ENCODE measurements at places on chromosomes 16 and 17.

DNA sequence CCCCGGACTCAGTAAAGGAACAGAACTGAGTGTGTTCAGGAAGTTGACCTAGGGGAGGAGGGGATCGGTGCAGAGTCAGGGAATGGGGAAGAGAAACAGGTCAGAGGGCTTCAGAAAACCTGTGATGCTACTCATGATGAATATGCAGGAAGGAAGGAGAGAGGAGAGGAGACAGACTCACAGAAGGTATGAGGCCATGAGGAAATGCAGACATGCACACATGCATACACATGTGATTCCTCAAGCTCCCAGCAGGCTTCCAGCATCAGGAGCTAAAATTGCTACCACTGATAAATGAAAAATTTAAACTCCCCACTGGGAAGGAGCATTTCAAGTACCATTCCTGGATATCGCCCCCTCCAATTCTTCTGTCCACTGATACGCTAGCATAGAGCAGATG lies 262.6 kb downstream of the SLC39A11 start:
- no peak for DNase-seq

DNA sequence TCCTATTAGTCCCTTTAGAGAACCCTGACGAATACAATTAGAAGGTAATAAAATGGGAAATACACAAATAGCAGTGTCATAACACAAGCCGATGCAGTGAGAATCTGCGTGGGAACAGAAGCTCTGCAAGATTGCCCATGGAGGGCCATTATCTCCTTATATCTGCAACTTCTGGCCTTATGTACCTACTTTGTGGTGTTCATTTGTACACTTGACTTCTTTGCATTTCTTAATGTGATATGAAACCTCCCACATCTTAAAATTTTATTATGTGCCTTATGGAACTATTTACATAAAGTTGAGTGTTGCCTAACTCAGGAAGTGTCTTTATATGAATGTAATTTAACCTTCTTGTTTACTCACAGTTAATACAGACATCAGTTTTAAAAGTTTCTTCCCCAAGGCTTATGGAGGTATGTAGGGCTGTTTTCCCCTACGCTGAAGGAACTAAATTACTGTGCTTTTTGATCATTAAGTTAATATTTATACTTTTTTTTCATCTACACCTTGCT lies 10.1 kb upstream of the TANC2 start:
- no peak for DNase-seq

- no peak for DNase-seq
Measured at GRCh38 chr16:13733561-13733960, 186.4 kb upstream of the ERCC4 start.

- no peak for DNase-seq
Measured at GRCh38 chr17:54899721-54900456, 763 bp upstream of the TOM1L1 start.

GRCh38 chr16:35386619-35387018 lies 1927.2 kb downstream of the TP53TG3F start:
- DNase-seq = no peak

DNA sequence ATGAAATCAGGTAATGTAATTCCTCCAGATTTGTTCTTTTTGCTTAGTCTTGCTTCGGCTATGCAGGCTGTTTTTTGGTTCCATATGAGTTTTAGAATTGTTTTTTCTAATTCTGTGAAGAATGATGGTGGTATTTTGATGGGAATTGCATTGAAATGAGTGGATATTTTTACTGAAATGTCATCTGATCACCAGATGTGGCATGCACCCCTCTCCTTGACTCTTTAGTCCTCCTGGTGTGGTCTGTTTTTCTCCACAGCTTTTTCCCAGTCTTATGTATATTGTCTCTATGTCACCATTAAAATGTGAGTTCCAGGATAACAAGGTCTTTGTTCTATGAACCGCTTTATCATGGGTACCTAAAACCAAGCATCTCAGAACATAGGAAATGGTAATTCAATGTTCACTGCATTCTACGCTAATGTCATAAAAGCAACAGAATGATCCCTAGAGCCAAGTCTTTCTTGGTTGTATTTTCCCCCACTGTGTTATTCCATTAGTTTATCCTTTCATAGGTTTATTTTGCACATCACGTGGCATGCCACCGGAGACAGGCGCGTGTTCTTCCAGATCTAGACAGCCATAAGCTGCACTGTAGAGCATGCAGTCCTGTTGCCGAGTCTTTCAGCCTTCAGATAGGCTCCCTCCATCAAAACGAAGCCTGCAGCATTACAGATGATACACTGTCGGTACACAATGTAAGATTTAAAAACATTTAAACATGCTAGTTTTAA lies 172.5 kb downstream of the RPTOR start:
- DNase-seq = no peak

DNA sequence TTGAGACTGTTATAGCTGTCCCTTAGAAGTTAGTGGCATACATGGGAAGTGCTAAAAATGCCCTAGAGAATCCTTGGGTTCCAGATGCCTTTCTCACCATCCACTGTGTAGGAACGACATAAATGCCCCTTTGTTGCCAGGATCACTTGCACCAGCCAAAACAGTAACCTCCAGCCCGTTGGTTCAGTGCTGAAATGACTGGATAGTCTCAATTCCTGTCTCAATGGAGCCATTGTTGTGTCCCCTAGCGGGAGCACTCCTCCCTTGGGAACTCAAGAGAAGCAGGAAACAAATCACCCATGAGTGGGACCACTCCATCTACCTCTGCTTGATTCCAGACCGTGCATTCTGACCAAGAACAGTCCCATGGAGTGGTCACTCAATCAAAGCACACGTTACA lies 23.1 kb downstream of the MPHOSPH6 start:
- no peak for DNase-seq

GRCh38 chr16:19094542-19095365 lies 19.0 kb upstream of the ITPRIPL2 start:
- DNase-seq = peak; percentile 13

DNA sequence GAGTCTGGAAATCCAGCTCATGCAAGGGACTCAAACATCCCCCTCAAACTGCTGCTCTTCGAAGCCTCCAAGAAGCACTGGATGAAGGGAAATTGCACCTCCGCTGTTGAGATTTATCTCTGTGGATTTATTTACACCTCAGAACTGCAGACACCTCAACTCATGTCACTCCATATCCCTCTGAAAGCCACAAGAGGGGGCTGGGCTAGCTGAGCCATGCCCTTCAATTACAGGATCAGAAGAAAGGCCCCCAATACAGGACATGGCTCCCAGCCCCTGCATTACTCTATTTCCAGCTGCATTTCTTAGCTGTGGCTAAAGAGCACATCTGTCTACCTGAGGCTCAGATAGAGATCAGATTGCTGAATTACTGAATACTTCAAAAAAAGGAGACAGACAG lies 103.1 kb upstream of the DYNLRB2 start:
- DNase-seq = no peak

DNA sequence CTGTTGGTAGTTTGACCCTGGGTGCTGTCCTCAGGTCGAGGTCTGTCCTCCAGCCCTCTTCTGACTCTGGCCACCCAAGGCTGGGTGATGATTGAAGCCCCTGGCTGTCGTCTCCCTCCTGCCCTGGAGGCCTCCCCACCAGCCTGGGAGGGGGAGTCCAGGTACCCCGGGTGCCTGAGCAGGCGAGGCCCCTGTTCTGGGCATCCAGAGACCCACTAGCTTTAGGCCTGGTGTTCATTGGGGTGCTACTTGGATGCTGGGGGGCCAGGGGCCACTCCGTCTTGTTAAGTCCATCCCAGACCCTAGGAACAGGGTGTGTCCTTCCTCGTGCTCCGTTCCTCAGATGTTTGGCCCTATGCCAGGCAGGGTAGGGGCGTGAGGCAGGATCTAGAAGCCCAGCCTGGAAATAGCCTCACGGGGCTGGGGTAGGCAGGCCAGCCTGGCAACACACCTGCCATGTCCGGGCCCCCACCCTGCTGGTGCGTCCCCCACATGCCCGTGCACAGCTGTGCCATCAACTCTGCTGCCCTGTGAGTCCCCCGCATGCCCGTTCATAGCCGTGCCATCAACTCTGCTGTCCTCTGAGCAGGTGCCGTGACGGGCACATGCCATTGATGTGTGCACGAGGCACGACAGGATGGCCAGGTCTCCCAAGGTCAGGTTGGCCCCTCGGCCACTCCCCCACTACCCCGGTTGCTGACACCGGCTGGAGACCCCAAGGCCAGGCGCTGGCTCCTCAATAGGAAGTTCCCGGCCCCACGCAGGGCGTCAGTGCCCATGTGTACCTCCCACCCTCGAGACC lies 36.9 kb downstream of the GINS2 start:
- no peak for DNase-seq

DNA sequence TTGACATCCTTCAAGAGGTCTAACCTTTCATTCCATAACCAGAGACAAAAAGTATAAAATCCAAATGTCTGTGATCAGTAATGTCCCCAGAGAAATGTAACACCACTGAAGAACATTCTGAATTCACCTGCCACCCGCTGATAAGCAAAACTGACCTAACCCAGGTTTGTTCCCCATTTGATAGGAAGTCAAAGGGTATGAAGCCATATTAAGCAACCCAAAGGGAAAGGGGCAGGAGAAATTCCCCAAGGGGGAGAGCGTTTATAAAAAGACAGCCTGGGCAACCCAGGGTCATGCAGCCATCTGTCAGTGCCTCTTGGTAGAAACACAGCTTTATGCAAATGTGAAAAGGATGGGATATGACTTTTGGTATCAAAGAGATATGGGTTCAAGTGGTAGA lies 30.7 kb upstream of the PIK3R6 start:
- no peak for DNase-seq

Measured in DMS 273 treated with DMSO at 0.1 percent for 48 hours (cell line).